NCI-H526 treated with DMSO at 0.1 percent for 48 hours (cell line): ENCODE measurements at places on chromosomes 3 and 15.

DNA sequence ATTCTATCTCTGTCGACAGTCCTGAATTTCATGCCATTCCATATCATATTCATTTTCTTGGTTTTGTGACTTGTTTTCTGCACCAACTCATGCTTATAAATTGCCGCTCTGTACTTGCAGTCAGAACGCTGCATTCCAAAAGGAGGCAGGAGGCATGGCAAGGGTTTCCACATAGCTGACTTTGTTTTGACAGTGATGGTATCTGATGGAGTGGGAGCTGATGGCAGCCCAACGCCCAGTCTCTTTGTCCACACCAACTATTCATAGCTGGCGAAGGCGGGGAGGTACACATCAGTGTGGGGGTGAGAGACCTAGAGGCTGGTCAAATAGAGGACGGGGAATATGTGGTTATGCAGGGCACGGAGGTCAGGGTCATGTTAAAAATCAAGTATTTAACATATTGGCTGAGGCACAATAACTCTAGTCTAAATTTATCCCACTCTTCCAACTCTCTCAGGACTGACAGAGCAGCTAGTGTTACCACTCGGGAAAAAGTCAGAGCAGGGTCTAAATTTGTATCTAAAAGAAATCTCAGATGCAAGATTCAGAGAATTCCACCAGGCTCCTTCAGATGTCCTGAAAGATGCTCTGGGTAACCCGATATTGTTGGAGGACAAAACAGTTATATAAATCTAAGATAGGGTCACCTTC, 67.8 kb upstream of the ATP13A3 start:
- DNase-seq = no peak

DNA sequence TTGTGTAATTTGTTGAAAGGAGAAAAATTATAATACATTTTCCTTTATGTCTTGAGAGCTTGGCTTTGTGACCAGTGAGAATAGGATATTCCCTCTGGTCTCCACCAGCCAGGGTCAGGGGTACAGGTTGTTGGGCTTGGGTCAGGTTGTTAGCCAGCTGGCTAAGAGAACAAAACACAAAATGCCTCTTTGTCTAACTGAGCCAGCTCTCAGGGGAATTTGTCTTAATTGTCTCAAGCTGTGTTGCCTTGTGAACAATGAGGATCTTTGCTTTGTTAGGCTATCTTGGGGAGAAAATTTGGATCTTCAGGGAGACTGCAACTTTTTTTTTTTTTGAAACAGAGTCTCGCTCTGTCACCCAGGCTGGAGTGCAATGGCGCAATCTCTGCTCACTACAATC, 17.7 kb upstream of the GK5 start:
- DNase-seq = no peak

GRCh38 chr3:101141135-101141534, 147.9 kb upstream of the ABI3BP start:
- DNase-seq = no peak

GRCh38 chr3:59782664-59783063, 732.8 kb upstream of the CFAP20DC start:
- DNase-seq = no peak

DNA sequence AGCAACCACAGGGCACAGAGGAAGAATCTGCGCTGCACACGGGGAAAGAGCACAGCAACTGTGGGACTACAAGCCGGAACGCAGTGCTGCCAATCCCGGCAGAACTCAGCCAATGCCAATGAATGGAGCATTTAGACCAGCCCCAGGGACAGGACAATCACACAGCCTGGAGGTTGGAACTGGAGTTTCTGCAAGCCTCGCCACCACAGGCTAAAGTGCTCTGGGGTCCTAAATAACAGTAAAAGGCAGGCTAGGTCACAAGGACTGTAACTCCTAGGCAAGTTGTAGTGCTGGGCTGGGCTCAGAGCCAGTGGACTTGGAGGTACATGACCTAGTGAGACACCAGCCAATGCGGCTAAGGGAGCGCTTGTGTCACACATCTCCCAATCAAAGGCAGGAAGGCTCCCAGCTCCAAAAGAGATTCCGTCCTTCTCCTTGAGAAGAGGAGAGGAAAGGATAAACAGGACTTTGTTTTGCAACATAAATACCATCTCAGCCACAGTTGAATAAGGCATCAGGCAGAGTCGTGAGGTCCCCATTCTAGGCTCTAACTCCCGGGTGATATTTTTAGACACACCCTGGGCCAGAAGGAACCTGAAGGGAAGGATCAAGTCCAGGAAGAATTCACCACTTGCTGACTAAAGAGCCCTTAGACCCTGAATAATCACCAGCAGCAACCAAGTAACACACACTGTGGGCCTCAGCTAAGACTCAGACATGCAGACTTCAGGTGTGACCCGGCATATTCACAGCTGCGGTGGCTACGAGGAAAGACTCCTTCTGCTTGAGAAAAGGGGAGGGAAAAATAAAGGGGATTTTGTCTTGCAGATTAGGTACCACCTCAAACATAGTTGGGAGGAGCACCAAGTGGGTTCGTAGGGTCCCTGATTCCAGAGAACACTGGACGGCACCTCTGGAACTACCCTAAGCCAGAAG, 85.5 kb upstream of the XXYLT1 start:
- DNase-seq = no peak

DNA sequence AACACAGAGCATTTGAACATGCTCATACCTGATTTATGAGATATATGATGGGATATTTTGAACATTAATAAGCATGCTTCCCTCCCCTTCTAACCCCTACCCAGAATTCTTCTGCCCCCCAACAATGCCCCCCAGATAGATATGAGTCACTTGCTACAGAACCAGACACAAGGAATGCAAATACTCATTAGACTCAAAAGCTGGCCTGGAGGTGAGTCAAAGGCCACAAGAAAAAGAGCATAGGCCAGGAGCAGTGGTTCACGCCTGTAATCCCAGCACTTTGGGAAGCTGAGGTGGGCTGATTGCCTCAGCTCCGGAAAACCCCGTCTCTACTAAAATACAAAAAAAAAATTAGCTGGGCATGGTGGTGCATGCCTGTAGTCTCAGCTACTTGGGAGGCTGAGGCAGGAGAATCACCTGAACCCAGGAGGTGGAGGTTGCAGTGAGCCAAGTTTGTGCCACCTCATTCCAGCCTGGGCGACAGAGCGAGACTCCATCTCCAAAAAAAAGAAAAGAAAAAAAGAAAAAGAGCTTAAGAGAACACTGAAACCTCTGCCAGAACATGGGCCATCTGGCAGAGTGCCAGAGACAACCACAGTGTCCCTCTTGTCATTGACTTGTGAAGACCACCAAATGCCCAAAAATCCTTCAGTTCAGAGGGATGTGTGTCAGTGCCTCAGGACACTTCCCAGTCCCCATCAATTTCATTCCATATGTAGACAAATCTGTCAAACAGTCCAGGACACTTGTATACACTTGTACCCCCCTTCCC, 3.9 kb upstream of the SH3GL3 start:
- no peak for DNase-seq

- no peak for DNase-seq
Observed at GRCh38 chr3:38634111-38634510, 15.4 kb downstream of the SCN5A start.

GRCh38 chr3:114480442-114480841, 186.6 kb downstream of the TIGIT start:
- no peak for DNase-seq

DNA sequence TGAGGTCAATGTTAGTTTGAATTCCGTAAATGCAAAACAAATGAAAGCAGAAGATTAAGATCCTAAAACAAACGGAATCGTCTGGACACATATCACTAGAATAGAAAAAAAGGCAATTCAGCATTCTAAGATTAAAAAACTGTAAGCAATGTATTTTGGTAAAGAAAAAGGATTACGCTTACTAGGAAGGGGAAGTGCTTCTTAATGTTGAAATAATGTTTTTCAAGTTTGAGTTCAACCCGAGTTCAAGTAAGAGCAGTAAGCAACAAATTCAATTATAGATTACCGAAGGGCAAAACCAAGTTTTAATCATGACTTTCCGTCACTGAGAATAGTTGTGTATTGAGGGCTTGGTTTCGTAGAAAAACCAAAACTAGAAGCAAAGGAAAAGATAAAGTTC, 637 bp downstream of the CIP2A start:
- no peak for DNase-seq

DNA sequence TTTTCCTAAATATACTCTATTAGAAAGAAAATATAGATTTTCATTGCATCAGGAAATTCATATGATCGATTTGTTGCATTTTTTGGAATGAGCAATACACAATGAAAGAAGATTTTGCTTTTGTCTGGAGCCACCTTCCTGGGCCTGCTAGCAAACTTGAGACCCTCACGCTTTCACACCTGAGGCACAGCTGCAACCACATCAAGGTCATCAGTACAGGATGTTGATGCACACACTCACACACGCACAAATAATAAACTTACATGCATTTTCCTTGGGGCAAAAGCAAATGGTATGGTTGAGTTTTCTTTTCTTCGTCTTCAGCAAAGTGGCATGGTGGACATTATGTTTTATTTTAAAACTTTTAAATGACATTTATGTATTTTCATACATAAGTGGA, 64.8 kb upstream of the SATB1 start:
- DNase-seq = no peak

- no peak for DNase-seq
Observed at GRCh38 chr3:52633786-52634185, 51.9 kb downstream of the PBRM1 start.

- DNase-seq = no peak
Observed at GRCh38 chr15:77974098-77974414, 103.5 kb downstream of the TBC1D2B start.

DNA sequence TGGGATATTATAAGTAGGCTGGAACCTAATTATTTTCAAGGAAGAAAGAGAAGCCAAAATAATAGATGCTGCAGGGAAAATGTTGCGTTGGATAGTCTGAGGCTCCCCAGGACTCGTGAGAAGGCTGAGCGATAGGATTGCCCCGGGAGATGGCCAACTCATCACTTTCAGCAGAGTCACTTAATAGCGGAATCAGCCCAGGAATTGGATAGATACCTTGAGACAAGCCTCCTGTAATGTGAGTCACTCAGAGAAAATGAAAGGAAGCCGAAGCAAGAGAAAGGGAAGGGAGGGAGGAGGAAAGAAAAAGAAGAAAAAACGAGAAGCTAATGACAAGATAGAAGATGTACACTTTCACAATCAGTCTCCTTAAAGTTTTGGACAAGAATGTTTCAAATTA, 94.3 kb downstream of the SQOR start:
- DNase-seq = no peak

- no peak for DNase-seq
Observed at GRCh38 chr3:48013288-48013980, 2.8 kb downstream of the MAP4 start.

DNA sequence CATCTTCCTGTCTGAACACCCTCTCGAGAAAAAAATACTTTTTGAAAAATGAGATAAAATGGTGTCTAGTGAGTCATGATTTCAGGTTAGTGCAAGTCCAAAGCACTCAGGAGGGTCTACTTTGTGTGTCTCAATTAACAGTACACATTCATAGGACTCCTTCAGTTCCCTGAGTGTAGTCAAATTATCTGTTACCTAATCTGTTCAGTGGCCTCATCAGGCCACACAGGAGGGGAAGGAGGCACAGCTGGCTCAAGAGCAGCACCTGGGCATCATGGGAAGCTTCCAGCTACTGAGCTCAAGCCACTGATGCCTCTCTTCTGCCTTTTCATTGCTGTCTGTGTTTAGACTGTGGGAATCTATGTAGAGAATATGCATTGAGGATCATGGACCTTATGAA, 341.4 kb upstream of the SGO1 start:
- no peak for DNase-seq
